ENCODE measurements at places on chromosomes 1 and 21. TPM values are rescaled to one million over a fixed set of nuclear protein-coding genes. Genes with fewer than 3 reads are reported as not detected.
A peak's percentile ranks its signal among the peaks of the same experiment; 100 is the strongest.

- H3K27me3 ChIP-seq = peaks cover 16% of the 10 kb centered on the region
- no peak for DNase-seq
- H3K4me3 ChIP-seq = no peak overlapping the region
- no peaks in the 10 kb centered on the region for H3K4me1 ChIP-seq
- no peak overlapping the region for H3K27ac ChIP-seq
These were observed 160.7 kb downstream of the IER5 start for GRCh38 chr1:181249186-181249585.

DNA sequence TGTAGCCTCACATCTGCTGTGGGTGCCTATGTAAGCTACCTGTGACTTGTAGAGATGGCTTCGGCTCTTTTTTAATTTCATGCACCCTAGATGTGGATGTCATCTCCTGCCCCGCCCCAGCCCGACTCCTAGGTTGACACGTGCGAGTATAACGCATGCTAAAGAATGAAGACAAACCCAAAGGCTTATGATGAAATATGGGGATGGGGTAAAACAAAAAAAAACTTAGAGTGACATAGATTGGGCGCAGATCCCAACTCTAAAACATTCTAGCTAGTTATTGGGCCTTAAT, 613 bp upstream of the ERO1B start:
- peak overlapping the region; percentile 11 for H3K27ac ChIP-seq
- H3K27me3 ChIP-seq = peaks cover 20% of the 10 kb centered on the region
- DNase-seq = no peak

- DNase-seq = no peak
- H3K4me1 ChIP-seq = no peaks in the 10 kb centered on the region
- H3K27ac ChIP-seq = no peak overlapping the region
- no peaks in the 10 kb centered on the region for H3K27me3 ChIP-seq
- no peak overlapping the region for H3K4me3 ChIP-seq
These were observed 11.9 kb upstream of the CBR3 start for GRCh38 chr21:36122977-36123376.

DNA sequence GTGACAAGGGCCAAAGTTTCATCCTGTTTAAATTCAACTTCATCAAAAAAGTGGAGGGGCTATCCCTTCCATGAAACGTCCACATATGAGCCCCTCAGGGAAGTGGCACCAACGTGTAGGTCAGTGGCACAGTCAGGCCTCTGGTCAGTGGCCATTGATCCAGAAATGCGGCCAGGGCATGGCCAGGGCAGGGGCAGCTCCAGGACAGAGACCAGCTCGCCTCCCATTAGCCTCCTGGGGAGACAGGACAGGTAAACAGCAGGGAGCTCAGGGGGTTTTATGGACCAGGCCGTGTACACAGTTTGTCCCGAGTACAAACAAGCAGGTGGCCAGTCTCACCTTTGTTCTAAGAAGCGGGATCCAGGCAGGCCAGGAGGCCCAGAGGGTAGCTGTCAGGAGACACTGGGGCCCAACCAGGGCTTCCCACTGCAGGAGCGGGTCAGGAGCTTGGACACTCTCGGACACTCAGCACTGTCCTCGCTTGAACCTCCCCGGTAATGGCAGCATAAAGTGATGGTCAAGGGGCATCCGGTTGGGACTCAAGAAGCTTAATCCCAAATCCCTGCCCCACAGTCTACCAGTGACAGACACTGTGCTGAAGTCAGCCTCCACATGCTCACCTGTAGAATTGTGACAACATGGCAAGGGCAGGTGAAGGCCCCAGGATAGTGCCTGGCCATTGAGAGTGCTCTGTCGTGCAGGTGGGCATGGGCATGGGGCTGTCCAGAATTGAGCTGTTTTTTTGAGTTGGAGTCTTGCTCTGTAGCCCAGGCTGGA, 144.1 kb upstream of the ERRFI1 start:
- peaks cover 27% of the 10 kb centered on the region for H3K4me1 ChIP-seq
- peak overlapping the region; percentile 97 for H3K27ac ChIP-seq
- H3K4me3 ChIP-seq = peak overlapping the region; percentile 70
- H3K36me3 ChIP-seq = no peaks in the 10 kb centered on the region

DNA sequence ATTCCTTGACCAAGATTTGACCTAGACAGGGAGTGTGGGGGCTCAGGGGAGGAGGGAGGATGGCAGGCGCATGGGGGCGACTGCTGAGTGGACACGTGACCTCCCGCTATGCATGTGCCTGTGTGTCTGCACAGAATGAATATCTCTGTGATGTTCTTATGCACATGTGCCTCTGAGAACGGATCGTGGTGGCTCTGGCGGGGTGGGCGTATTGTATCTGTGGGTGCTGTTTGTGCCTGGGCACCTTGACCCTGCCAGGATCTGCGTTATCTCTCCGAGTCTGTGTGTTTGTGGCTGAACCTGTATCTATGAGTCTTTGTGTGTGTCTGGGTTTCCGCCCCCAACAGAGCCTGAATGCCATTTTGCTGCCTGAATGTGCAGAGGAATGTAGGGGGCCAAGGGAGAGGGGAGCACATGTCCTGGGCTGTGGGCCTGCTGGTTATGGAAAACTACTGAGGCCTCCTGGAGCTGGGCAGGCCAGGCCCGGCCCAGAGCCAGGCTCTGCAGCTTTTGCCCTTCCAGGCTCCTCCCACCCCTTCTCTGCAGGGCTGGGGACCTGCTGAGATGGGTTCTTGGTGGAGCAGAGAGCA, 102.5 kb downstream of the EBNA1BP2 start:
- no peaks in the 10 kb centered on the region for H3K27me3 ChIP-seq
- H3K4me1 ChIP-seq = peaks cover 13% of the 10 kb centered on the region
- DNase-seq = no peak
- no peaks in the 10 kb centered on the region for H3K36me3 ChIP-seq
- H3K27ac ChIP-seq = no peak overlapping the region

DNA sequence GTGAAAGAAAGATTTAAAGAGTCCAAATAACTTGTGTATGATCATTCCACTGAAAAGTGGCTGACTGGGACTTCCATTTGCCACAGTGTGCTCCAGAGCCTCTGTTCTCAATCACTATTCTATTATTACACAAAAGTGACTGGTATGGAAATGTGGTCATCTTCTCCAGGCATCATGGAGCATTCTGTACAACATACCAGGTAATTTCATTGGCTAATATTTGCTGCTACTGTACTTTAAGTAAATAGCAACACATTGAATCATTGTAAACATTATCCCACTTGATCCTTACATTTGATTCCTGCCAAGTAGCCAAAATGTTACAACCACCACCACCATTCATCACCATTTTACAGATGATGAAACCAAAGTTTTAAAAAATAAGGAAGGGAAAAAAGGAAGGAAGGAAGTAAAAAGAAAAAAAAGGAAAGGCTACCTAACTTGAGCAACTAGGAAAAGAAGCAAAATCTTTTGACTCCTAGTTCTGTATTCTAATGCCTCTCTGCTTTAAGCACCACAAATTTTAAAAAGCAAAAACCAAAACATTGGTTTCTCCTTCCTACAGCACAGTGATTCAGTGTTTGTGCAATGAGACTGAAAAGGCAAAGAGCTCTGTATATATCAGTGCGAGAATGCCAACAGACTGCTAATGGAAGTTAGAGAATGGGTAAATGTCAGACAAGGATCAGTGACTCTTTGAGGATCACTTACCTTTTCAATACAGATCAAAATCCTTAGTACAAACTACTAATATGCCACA, 361.4 kb upstream of the PTBP2 start:
- no peaks in the 10 kb centered on the region for H3K36me3 ChIP-seq
- no peak overlapping the region for H3K27ac ChIP-seq
- H3K4me1 ChIP-seq = no peaks in the 10 kb centered on the region
- DNase-seq = no peak
- H3K4me3 ChIP-seq = no peak overlapping the region
- H3K27me3 ChIP-seq = no peaks in the 10 kb centered on the region

- H3K4me1 ChIP-seq = peaks cover 14% of the 10 kb centered on the region
- DNase-seq = no peak
- H3K4me3 ChIP-seq = no peak overlapping the region
These were observed 10.7 kb downstream of the LEPR start for GRCh38 chr1:65431111-65431705.

DNA sequence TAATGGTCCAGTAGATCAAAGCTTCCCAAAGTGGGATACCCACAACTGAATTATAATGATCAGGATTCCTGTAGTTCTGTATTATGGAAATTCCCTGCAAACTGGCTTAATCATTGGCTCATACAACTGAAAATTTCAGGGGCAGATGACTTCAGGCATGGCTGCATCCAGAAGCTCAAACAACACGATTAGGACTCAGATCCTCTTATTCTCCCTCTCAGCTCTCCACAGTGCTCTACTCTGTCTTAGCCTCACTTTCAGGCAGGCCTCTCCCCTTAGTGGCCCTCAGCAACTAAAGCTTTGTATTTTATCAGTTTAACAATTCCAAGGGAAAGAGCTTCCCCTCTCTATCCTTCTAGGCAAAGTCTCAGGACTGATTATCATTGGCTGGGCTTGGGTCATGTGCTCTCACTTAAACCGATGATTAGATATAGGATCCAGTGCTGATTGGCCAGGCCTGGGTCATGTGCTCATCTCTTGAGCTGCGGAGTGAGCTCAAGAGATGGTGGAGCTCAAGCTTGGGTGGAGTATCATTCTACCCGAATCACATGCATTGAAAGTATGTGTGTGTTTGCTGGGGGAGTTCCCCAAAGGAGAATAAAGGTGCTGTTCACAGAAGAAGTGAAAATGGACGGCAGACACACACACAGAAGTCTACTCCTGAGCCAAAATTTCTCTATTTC, 57.9 kb upstream of the RUNX3 start:
- peaks cover 70% of the 10 kb centered on the region for H3K4me1 ChIP-seq
- no peak overlapping the region for H3K4me3 ChIP-seq
- H3K36me3 ChIP-seq = no peaks in the 10 kb centered on the region
- peaks cover 18% of the 10 kb centered on the region for H3K27me3 ChIP-seq

GRCh38 chr1:92409946-92410549, 76.7 kb downstream of the GFI1 start:
- H3K4me3 ChIP-seq = no peak overlapping the region
- DNase-seq = no peak
- no peaks in the 10 kb centered on the region for H3K27me3 ChIP-seq

DNA sequence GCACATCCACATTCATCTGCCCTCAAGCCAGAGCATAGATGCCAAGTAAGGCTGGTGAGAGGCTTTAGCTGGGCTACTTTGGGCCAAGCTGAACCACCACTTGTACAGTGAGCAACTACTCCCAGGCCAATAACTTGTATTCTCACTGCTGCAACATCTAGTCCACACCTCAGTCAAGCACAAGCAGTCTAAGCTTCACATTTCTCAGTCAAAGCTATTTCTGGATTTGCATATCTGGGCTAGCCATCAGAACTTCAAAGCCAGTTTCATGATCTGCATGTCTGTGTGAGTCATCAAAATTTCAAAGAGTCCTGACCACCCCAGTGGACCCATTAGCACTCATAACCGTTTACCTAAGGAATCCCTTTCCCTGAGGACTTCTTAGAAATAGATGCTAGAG, 77.7 kb upstream of the DIRAS3 start:
- no peak overlapping the region for H3K4me3 ChIP-seq
- no peaks in the 10 kb centered on the region for H3K27me3 ChIP-seq
- DNase-seq = no peak

DNA sequence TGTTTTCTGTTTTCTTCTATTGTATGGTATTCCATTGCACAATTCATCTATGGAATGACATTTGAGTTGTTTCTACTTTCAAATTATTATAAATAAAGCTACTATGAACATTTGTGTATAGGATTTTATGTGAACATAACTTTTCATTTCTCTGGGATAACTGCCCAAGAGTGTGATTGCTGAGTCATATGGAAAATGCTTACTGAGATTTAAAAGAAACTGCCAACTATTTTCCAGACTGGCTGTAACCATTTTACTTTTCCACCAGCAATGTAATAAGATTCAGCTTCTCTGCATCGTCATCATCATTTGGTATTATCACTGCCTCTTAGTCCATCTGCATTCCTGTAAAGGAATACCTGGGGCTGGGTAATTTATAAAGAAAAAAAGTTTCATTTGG, 779.6 kb upstream of the PRMT6 start:
- no peaks in the 10 kb centered on the region for H3K36me3 ChIP-seq
- H3K4me3 ChIP-seq = no peak overlapping the region
- H3K4me1 ChIP-seq = no peaks in the 10 kb centered on the region
- no peaks in the 10 kb centered on the region for H3K27me3 ChIP-seq

- H3K36me3 ChIP-seq = no peaks in the 10 kb centered on the region
- H3K4me3 ChIP-seq = peak overlapping the region; percentile 59
- H3K27me3 ChIP-seq = peaks cover 7% of the 10 kb centered on the region
- H3K4me1 ChIP-seq = peaks cover 24% of the 10 kb centered on the region
These were observed 3.1 kb downstream of the ADAMTSL4 start for GRCh38 chr1:150552128-150552910.

- peaks cover 61% of the 10 kb centered on the region for H3K4me1 ChIP-seq
- peak overlapping the region; percentile 47 for H3K27ac ChIP-seq
- peak; percentile 18 for DNase-seq
- peaks cover 20% of the 10 kb centered on the region for H3K36me3 ChIP-seq
- no peak overlapping the region for H3K4me3 ChIP-seq
These were observed 67.1 kb downstream of the HIVEP3 start for GRCh38 chr1:41851589-41851988.

- no peaks in the 10 kb centered on the region for H3K27me3 ChIP-seq
- H3K4me1 ChIP-seq = no peaks in the 10 kb centered on the region
- no peak overlapping the region for H3K4me3 ChIP-seq
- H3K36me3 ChIP-seq = no peaks in the 10 kb centered on the region
- no peak overlapping the region for H3K27ac ChIP-seq
- no peak for DNase-seq
These were observed 589.1 kb upstream of the ADAMTS5 start for GRCh38 chr21:27555996-27556395.

DNA sequence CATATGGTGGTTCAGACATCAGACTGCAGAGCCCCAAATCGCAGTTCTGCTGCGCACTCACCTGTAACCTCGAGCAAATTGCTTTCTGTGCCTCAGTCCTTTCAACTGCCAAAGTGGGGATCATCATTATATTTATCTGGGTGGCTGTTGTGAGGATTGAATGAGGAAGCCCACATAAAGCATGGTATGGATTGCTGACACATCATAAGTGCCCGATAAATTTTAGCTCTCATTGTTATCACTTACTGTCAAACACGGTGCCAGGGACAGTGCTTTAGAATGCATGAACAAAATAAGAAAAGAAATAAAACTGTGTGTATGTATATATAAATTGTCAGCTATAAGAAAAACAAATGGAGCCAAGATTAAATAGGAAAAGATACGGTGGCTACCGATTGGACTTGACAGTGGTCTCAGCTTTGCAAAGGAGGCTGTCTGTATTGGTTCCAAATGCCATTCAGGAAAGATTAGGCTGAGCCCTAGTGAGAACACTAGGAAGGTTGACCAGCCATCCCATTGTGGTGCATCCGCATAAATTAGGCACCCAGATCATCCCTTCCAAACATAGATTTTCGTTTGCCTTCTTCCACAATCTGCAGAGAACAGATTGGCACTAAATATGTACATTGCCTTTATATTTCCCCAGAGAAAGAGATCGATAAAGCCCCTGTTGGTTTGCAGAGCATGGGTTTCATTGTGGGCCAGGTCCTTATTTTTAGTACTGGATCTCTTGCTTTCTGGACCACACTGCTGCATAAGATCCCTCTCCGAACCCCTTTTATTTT, 91.8 kb upstream of the KAZN start:
- H3K27me3 ChIP-seq = peaks cover 15% of the 10 kb centered on the region
- no peaks in the 10 kb centered on the region for H3K4me1 ChIP-seq
- H3K27ac ChIP-seq = no peak overlapping the region
- no peaks in the 10 kb centered on the region for H3K36me3 ChIP-seq
- no peak for DNase-seq

- H3K27me3 ChIP-seq = no peaks in the 10 kb centered on the region
- peak overlapping the region; percentile 98 for H3K27ac ChIP-seq
- H3K36me3 ChIP-seq = peaks cover 31% of the 10 kb centered on the region
- peak overlapping the region; percentile 83 for H3K4me3 ChIP-seq
- H3K4me1 ChIP-seq = peaks cover 65% of the 10 kb centered on the region
These were observed 33.8 kb downstream of the DUSP10 start for GRCh38 chr1:221708076-221708571.

Gene CC2D1B
- total RNA-seq = 53.9 TPM

Measured in natural killer cell treated with Interleukin-12 subunit alpha and Interleukin-12 subunit beta and Interleukin-15 and Interleukin-18, amount 100 ng/mL, for 72 hours (primary cell).